SJCRH30 (cell line): ENCODE measurements at places on chromosomes 4 and X. TPM values are rescaled to one million over a fixed set of nuclear protein-coding genes. Genes with fewer than 3 reads are reported as not detected.

GRCh38 chr4:117987464-117987863 is 46.8 kb upstream of the NDST3 start:
- no peak for DNase-seq

DNA sequence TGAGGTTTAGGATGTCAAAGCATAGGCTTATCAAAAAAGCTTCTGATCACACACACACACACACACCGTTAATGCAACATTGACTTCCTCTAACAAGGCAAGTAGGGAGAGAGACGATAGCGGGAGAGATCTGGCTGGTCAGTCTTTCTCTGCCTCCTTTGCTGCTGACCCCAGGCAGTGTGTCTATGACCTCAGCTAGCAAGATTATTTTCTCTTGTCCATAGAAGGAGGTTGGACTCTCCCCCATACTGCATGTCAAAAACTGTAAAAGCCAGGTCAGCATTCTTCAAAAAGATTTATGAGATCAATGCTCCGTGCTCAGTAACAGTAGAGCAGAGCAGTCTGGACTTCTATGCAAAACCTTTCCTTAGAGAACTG is 63.5 kb upstream of the PGM2 start:
- DNase-seq = no peak

- no peak for DNase-seq
Measured at GRCh38 chr4:139171876-139172691, 4.9 kb downstream of the ELF2 start.

The CFAP47 gene
- total RNA-seq = not detected in 2 replicates

The SAGE1 gene
- total RNA-seq = 0.08 TPM in 1 of 2 replicates, not detected in the other

DNA sequence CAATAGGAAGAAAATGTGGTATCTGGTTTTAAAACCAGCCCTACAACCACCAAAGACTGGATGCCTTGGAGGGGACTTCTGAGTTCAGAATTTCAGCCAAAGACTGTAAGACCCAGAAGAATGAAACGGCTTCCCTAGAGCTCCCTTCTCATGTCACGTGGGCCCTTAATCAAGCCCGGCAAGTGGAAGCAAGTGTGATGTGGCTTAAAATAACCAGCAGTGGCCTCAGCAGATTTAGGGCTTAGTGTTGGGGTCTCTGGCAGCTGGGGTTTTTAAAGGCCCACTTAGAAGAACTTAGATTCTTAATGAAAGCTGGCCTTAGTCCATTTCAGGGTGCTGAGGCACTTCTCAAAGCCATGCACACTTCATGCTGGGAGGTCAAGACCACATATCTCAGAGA is 111.2 kb upstream of the TBC1D9 start:
- DNase-seq = no peak

DNA sequence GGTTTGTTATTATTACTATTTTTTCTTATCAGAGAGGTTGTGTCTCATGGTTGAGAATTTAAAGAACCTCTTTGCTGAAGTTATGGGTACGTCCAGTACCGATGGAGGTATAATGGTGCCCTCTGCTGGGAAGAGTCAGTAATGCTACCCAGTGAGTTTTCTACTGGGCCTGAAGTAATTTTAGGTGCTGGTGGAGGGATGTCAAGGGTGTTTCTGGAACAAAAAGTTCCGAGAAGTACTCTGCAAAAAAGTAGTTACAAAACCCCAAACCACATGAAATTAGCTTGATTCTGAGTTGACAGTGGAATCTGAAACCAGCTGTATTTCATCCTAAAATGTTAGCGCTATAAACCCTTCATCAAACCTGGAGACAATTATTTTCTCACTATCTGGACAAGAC is 102.5 kb upstream of the MID1 start:
- DNase-seq = peak; percentile 84

DNA sequence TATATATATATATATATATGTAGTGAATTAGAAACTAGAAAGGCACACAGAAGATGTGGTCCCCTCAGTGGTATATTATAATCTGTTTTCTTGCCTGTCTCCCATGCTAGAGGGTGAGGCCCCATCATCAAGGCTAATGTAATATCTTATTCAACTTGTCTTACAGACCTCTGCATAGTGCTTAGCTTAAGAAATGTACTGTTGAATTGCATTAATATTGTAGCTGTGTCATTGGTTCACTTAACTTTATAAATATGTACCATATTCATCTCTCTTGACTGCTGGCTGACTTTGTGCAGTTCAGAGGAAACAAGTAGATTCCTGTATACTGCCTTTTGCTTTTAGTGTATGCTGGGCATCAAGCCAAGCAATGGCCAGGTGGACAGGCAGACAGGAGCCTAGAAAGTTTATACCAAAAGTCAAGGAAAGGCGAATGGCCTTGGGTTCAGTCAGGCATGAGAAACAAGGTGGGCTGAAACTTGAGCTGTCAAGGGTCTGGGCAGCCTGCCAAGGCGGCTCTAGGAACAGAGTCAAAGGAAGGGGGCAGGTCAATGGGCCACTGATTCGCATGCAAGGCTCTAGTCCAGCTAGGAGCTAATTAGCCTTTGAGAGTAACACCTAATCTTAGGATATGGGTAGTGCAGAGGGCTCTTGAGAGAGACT is 78.8 kb upstream of the LEF1 start:
- peak; percentile 91 for DNase-seq

GRCh38 chrX:110318664-110318968 is 731 bp upstream of the AMMECR1 start:
- DNase-seq = no peak
